ENCODE measurements at places on chromosomes 1 and 21. TPM values are rescaled to one million over a fixed set of nuclear protein-coding genes. Genes with fewer than 3 reads are reported as not detected.
A peak's percentile ranks its signal among the peaks of the same experiment; 100 is the strongest.

The GSTM1 gene
- 1.1 TPM for total RNA-seq

The SDC3 gene
- total RNA-seq = 33.0 TPM

The LCE1C gene
- total RNA-seq = not detected

The PRR9 gene
- not detected for total RNA-seq

The COL6A1 gene
- total RNA-seq = 303 TPM

The LENEP gene
- not detected for total RNA-seq

- no peak for DNase-seq
Measured at GRCh38 chr1:181011301-181012202, 11.1 kb downstream of the STX6 start.

DNA sequence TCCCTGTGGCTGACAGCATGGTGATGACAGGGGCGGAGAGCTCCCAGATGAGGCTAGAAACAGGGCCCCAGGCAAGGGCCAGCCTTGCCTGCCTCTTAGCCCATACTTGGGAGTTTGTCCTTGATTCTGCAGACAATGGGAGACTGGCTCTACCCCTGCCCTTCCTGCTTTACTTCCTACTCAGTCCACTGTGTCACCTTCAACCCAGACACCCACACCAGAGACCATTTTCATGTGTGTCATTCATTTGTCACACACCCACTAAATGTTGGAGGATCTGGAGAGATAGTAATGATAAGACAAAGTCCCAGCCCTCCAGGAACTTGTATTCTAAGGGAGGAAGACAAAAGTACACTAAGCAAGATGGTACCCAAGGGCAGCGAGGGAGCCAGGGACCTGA lies 43.7 kb downstream of the SYT6 start:
- DNase-seq = no peak

GRCh38 chr1:30883389-30884172 lies 25.0 kb downstream of the SDC3 start:
- no peak for DNase-seq

GRCh38 chr1:218600968-218601367 lies 255.8 kb downstream of the TGFB2 start:
- no peak for DNase-seq

DNA sequence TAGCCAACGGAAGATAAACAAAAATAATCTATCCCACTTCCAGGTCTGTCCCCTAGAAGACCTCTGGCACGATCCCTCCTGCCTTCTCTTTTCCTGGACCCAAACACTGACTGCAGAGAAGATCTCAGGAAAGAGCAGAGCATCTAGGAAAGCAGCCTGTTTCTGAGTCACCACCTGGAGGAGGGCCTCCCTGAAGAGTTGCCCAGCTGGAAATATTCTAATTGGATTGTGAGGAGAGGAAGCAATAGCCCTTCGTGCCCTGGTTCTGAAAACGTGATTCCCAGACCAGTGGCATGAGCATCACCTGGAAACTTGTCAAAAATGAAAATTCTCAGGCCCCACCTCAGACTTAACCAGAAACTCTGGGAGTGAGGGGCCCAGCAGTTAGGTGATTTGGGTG lies 411.1 kb downstream of the SETD4 start:
- peak; percentile 42 for DNase-seq

DNA sequence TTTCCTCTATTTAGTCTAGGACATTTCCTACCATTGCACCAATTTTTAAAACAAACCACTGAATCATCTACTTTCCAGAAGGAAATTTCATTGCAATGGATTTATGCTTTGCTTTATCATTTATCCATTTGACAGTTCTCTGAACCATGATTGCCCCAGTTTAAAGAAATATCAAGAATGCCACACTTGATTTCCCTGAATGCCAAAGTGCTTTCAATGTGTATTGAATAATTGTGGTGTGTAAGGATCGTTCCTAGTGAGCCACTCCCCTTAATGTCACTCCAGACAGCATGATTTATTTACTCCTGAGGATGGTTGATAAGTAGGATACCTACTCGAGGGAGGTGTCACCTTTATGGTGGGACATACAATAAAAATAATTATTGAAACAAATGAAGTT lies 169.6 kb downstream of the RYR2 start:
- no peak for DNase-seq

GRCh38 chr1:156538711-156539440 lies 33.5 kb downstream of the IQGAP3 start:
- no peak for DNase-seq

DNA sequence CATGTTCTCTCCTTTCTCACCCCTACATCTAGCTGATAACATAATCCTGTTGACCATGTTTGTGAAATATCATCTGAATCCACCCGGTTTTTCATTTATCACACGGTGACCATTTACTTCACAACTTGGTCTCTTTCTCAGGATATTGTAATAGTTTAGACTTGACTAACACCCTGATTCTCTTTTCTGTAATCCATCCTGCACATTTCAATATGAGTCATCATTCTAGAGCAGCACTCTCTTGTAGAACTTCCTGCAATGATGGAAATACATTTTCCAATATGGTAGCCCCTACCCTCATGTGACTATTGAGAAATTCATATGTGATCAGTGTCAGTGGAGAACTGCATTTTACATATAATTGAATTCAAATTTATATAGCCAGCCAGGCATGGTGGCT lies 2.3 kb upstream of the JAM2 start:
- DNase-seq = peak; percentile 55

GRCh38 chr1:207922554-207922953 lies 11.6 kb upstream of the CD34 start:
- no peak for DNase-seq

DNA sequence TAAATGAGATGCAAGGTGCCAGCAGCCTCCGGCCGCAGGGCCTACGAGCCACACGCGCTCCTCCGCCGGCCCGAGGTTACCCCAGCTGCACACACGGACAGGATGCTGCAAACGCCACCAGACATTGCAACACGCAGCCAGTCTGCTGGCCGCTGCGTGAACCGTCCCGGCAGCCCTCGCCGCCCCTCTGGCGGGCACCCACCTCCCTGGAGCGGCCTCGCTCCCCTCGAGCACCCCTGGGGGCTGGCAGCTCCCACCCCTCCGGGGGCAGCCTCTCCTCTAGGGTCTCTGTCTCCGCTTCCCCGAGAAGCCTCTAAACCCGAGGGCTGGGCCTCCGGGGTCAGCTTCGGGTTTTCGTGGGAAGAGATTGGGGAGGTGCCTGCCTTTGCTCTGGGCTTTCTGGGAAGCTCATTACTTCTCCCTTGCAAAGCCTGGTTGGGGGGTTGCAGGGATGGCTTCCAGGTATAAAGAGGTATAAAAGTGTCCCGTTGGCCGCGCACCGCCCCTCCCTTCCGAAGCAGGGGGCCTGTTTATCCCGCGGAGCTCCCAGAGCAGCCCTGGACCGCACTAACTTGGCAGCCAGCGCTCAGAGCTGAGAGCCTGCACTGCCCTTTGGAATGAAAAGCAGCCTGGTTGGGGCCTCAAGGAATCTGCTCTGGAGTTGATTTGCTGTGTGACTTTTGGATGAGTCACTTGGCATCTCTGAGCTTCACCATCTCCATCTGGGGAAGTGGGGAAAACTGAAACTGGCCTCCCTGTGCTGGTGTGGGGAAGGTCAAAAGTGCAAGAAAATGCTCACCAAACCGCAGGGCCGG lies 21.8 kb downstream of the DHRS3 start:
- DNase-seq = peak; percentile 83

GRCh38 chr1:228463559-228464455 lies 23.4 kb upstream of the RNF187 start:
- no peak for DNase-seq

GRCh38 chr21:44331650-44332307 lies 7.4 kb downstream of the CFAP410 start:
- DNase-seq = peak; percentile 38

DNA sequence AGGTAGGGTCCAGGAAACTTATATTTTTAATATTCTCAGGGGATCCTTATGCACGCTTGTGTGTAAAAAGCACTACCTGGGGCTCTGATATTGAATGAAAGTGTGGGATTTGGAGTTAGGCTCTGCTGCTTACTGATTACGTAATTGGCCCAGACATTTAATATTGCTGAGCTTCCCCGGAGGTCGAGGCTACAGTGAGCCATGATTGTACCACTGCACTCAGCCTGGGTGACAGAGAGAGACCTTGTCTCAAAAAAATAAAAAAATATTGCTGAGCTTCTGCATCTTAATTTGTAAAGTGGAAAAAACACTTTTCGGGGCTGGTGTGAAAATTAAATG lies 62.2 kb upstream of the KIF26B start:
- DNase-seq = no peak

- DNase-seq = no peak
Measured at GRCh38 chr1:203025686-203026030, 633 bp upstream of the PPFIA4 start.

GRCh38 chr1:155769257-155769656 lies 80.4 kb downstream of the DAP3 start:
- DNase-seq = no peak

- no peak for DNase-seq
Measured at GRCh38 chr1:23741609-23742008, 1.7 kb upstream of the ELOA start.

DNA sequence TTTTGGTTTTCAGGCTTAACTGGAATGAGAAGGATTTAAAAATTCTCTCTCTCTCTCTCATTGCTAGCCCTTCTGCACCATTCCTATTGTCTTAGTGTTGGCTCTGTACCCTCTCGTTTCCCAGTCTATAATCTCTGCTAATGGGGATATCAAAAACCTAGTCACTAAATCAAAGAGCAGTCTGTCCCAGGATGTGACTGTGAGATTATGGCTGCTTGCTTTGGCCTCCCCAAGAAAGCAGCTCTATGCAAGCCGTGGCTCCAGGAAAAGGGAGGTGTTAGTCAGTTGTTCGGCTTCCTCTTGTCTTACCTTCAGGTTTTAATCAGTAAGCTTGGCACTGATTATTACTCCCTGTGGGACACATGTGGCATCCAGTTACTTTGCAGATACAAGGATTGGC lies 468.8 kb downstream of the USP25 start:
- DNase-seq = no peak

DNA sequence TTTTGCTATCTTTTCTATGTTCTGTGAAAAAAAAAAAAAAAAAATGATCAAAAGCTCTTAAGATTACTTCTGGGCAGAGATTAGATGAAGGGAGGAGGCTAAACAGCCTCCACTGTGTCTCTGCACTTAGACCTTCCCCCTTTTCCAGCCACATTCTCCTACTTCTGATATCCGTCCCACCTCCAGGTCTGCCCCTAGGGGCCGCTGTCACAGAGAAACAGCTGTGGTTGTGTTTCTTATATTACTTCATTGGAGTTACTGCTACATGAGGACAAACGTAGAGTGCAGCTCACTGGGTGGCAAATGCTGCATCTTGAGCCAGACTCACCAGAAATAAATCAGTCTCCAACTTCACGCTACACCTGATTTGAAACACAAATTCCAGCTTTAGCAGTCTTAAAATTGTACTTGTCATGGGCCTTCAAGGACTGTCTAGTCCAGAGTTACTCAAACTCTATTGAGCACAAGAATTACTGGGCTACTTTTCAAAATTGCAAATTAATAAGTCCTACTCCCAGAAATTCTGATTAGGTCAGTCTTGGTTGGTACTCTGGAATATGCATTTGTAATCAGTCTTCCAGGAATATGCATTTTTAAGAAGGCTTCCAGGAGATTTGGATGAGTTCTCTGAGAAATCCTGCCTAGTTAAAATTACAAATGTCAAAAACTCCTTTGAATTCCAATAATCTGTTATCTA lies 125.2 kb upstream of the PTBP2 start:
- peak; percentile 29 for DNase-seq
